GM04504 (cell line): ENCODE measurements at places on chromosomes 3 and 15.

DNA sequence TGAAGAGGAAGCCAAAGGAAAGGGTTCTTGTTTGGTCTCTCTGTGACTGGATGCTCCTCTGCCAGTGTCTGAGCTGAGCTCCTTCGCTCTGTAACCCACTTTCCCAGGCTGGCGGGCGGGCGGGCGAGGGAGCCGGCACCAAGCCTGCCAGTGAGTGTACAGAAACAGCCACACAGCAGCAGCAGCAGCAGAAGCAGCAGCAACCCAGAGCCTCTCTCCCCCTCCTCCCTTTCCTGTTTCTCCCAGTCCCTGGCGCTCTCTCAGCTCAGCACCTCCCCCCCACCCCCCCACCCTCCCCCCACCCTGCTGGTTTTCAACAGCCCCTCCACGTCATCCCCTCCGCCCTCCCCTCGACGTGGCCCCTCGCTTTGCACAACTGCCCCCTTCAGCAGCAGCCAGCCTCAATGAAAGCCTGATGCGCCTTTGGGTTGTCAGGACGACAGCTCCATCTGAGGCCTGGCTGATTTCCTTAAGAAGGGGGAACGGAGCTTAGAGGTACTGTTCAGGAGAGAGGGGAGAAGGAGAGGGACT is at the start of gene LSAMP:
Gene LSAMP, minus strand, starts transcription at position 177 of the 531 bp plus-strand sequence.
- DNase-seq: no peak

DNA sequence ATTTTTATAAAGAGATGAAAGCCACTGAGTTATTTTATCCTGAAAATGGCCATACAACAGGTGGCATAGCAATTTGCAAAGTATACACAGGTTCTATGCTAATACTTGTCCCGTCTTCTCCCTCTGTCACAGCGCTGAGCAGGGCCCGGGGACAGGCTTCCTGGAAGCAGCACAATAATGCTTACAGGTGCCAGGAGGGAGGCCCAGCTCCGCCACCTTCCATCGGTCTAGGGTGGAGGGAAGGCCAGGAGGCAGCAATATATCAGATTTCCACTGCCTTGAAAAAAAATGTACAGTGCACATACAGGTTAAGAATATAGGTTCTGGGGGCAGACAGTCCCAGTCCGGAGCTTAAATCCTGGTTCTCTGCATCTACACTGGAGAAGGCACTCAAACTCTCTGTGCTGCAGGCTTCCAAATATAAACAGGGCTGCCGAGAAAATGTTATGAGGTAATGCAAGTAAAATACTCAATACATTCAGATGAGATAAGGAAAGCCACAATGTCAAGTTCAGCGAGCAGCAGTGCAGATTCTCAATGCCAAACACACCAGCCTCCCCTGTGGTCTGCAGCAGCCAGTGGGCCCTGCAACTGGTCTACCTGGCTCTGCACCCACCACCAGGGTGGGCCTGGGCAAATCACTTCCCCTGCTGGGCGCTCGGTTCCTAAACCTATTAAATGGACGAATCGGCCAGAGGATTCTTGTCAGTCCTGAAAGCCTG is 189.6 kb downstream of the XXYLT1 start:
- no peak for DNase-seq

- no peak for DNase-seq
Measured at GRCh38 chr15:57922776-57923175, 142.7 kb downstream of the ALDH1A2 start.

DNA sequence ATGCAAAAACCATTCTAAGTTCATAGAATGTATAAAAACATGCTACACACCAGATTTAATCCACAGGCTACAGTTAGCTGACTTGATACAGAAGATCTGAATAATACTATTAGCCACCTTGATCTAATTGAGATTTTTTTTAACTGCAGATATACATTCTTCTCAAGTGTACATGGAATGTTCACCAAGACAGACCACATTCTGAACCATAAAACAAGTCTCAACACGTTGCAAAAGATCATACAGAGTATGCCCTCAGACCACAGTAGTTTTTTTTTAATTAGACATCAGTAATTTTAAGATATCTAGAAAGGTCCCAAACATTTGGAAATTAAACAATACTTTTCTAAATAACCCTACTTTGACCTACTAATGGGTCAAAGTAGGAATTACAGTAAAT is 83.3 kb downstream of the FGF7 start:
- no peak for DNase-seq

DNA sequence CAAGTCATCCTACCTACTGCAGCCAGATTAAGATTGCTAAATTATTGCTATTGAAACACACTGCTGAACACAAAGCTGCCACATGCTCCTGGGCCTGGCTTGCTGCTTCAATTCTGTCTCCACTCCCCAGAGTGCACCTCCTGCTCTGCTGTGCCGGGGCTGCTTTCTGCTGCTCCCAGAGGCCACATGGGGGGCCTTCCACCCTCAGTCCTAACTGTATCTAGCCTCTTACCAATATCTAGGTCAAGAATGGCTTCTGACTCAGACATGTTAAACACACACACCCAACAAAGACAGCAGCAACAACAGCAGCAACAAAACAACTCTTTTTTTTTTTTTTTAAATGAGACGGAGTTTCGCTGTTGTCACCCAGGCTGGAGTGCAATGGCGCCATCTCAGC is 33.0 kb downstream of the MYZAP start:
- no peak for DNase-seq

GRCh38 chr3:145849115-145849514 is 311.9 kb downstream of the PLOD2 start:
- DNase-seq: no peak

GRCh38 chr15:60889006-60889405 is 340.1 kb downstream of the RORA start:
- DNase-seq: no peak

GRCh38 chr3:59074764-59075163 is 24.9 kb upstream of the CFAP20DC start:
- DNase-seq: no peak

GRCh38 chr3:54257125-54257720 is 134.9 kb downstream of the CACNA2D3 start:
- no peak for DNase-seq

DNA sequence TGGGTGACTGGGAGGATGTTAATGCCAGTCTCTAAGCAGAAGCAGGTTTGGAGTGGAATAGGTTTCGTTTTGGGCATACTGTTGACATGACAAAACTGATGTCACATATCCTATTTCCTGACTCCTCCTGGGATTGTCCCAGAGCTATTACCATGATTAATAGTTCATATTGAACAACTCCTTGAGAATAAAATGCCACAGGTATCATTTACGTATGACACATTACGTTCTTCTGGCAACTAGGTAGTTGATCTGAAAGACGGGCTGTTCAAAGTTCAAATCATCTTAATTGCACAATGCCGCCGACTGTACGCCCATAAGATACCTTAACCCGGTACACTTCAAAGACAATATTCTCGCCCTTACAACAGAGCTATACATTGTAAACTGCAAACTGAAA is 1.4 kb upstream of the RAB5A start:
- no peak for DNase-seq

- no peak for DNase-seq
Measured at GRCh38 chr3:122694966-122695365, 14.3 kb downstream of the PARP14 start.

DNA sequence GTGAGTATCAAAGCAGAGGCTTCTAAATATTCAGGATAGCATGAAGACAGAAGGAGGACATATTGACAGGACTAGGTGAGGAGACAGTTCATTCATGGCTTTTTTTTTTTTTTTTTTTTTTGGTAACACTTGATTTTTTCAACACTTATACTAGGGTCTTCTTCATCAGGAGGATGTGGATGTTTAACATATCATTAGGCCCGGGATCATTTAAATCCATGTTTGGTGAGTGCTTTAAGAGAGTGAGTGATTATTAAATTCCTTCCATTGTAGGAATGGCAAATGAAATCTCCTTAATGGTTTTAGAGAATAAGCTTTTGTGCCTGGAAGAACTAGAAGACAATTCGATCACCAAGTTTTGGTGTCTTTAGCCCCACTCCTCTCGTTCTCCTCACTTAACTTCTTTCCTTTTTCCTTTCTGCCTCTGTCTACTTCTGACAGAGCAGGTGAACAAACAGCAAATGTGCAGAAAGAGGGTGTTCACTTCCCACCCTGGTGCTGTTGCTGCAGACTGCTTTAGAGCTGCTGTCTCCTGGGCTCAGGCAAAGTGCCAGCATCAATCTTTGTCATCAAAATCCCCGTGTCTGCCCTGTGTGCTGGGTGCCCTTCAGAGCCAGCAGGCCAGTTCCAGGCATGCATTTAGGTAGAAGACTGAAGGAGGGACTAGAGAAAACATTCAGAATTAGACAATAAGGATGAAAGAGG is 35.6 kb upstream of the RAB11A start:
- no peak for DNase-seq

GRCh38 chr15:69974321-69974720 is 123.4 kb downstream of the TLE3 start:
- DNase-seq: no peak

GRCh38 chr3:194136519-194137007 is 615 bp downstream of the HES1 start:
- DNase-seq: no peak

GRCh38 chr15:79431636-79432344 is at the start of gene MINAR1:
Gene MINAR1, plus strand, starts transcription at chr15:79432336. Its CDS starts 23,812 bp downstream, at chr15:79456148.
- peak; percentile 20 for DNase-seq

DNA sequence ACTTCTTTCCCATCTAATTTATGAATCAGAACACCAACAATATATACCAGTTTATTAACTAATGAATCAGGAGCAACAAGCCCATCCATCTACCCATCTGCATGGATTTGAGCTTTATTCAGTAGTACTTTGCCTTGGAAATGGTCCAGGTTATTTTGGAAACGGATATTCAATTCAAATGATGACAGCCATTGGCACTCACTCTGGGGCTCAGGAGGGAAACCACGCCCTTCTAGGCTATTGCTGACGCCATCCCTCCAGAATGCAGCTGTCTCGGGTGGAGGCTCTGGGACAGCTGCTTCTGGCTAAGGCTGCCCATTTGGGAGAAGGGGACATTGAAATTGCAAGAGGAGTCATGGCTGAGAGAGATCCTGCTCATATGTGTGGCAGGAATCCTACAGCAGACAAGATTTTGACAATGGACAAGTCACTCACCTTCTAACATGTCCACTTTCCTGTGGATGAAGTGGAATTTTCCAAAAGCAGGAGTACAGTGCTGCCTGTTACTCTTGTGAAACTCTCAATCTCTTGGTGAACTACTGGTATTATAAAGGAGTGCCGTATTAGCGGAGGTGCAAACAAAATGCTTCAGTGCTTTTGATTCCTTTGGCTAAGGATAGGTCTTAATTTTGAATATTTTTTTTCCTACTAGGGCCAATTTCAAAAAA is 29.3 kb upstream of the TRAK1 start:
- DNase-seq: peak; percentile 90

GRCh38 chr3:49701388-49702077 is 12.2 kb downstream of the RNF123 start:
- no peak for DNase-seq

GRCh38 chr3:62749657-62750056 is 125.6 kb downstream of the CADPS start:
- no peak for DNase-seq

DNA sequence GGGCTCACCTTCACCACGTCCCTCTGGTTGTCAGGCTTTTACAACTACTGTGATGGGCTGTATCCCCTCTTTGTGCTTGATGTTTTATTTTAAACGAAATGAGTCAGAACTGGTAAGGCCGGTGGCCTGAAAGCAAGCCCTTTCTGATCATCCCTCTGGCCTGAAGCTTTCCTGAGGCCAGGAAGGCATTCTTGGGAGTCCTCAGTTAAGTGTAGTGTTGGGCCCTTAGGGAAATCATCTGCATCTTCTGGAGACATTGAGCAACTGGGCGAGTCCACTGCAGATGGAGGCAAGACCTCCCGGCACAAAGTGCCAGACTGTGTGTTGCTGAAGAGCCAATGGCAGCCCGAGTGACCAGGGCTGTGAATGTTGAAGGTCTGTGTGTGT is 33.0 kb upstream of the AMOTL2 start:
- peak; percentile 24 for DNase-seq

- no peak for DNase-seq
Measured at GRCh38 chr3:130963444-130963843, 63.2 kb downstream of the ASTE1 start.

GRCh38 chr3:188978421-188979171 is 193.2 kb upstream of the TPRG1 start:
- peak; percentile 57 for DNase-seq

DNA sequence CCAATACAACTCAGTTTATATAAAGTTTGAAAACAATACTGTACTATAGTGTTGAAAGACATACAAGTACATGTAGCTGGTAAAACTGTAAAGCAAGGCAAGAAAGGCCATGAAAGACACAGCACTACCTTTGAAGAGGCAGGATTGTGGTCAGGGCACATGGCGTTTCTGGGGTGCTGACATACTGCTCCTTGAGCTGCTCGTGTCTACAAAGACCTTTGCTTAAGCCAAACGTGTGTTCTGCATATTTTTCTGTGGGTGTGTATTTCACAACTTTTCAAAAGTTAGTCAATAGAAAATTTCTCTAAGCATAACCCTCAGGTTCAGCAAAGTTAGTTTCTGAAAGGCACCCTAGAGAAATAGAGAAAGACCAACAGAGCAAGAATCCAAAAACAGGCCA is 14.1 kb upstream of the TOPAZ1 start:
- no peak for DNase-seq

GRCh38 chr3:66497985-66498671 is 2.7 kb downstream of the LRIG1 start:
- DNase-seq: no peak

DNA sequence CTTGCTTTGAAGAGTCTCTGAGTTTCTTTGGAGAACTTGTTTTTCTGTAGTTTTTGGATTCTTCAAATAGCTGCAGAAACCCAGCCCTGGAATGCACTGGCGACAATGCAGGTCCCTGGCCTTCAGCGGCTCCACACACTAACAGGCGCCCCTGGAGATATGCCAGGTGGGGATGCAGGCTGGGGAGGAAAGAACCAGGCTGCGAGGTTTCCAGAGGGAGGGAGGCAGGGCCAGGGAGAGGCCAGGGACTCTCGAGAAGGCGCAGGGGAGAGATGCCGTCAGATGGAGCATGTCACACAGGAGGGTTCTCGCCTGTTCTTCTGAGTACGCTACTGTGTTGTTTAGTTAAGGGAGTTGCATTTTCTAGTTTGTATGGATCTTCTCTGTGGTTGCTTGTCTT is 283.1 kb downstream of the GABRG3 start:
- no peak for DNase-seq

- no peak for DNase-seq
Measured at GRCh38 chr15:25863968-25864580, 947 bp upstream of the ATP10A start.
